ENCODE measurements at places on chromosomes 6 and 20. TPM values are rescaled to one million over a fixed set of nuclear protein-coding genes. Genes with fewer than 3 reads are reported as not detected.

The RAD21L1 gene
- total RNA-seq: not detected

- peak; percentile 89 for ATAC-seq
These were observed 24.0 kb downstream of the FGD2 start for GRCh38 chr6:37029249-37029971.

DNA sequence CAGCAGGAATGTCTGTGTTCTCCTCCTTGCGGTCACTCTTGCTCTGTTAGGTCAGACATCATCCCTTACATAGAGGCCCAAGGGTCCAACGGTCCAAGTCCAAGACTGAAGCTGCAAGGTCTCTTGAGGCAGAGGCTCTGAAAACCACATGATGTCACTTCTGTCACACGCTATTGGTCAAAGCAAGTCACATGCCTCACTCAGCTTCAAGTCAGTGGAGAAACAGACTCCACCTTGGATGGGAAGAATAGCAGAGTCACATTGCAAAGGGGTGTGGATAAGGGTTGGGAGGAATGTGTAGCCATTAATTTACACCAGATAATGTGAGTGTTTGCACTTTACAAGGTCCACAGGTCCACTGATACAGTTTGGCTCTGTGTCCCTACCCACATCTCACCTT is 17.5 kb downstream of the SLC52A3 start:
- ATAC-seq: no peak

- peak; percentile 37 for ATAC-seq
These were observed 148.3 kb upstream of the RPS6KA2 start for GRCh38 chr6:166775180-166775922.

The GRM1 gene
- not detected for total RNA-seq

DNA sequence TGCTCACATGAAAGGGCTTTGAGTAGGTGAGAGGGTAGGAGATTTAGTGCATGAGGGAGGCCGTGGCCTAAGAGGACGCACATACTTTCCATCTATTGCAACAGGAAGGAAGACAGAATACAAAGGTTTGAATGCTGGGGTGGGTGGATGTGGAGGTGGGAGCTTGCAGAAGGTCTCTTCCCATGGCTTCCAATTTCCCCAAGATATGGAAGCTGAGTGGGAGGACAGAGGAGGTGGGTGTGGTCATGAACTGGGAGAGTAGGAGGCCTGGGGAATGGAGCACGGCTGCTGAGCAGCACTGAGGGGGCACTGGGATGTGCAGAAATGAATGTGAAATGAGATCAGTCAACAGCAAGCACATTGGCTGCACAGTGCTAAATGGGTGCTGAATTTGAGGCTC is 70.3 kb downstream of the SCML4 start:
- no peak for ATAC-seq

DNA sequence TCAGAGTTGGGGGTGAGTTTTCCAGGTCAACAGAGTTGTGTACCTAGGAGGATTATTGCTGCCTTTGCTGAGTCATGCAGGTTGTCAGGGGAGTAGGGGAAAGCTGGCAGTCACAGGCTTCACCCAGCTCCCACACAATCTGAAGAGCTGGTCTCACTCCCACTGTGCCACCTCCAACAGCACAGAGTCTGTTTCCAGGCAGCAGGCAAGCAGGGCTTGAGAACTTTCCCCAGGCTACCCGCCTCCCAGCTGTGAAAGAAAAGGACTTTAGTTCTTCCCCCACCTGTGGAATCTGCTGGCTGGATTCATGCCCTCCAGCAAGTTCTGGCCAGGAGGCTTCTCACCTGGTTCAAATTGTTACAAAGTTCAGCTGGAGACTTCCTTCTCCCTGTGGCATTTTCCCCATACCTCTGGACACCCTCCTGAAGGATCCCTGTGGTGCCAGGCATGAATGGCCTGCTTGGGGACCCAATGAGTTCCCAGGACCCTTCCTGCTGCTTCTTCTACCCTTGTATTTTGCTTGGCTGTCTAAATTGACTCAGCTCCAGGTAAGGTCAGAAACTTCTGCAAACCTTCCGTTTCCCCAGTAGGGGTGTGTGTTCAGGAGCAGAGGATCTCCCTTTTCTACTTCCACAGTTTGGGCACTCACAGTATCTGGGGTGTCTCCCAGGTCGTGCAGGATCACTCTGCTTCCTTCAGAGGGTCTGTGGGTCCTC is 378.1 kb upstream of the MAN1A1 start:
- ATAC-seq: no peak

The LY6G6C gene
- not detected for total RNA-seq

- no peak for ATAC-seq
These were observed 4.9 kb downstream of the SCML4 start for GRCh38 chr6:107819217-107819616.

- no peak for ATAC-seq
These were observed 109.8 kb upstream of the TMEM170B start for GRCh38 chr6:11427723-11428245.

The LAMA2 gene
- 169 TPM for total RNA-seq
